ENCODE measurements at places on chromosomes 5 and 9.

DNA sequence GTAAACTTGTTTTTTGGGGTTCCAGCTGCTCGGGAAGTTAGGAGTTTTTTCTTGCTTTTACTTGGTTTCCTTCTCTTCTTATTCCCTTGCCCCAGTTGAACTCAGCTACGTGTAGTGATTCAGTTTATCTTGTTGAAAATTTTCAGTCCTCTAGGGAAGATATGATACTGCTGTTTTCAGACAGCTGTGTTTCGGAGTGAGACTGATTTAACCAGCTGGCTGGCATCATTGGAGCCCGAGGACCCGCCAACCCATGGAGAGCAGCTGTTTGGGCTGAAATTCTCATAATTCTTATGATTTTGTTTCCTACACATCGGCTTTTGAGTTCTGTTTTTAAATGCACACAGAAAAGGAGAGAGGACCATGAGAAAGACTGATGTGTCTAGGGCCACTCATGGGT is 271.5 kb downstream of the NR3C1 start:
- no peak for DNase-seq

- DNase-seq: no peak
These were observed 3.4 kb downstream of the EPB41L4B start for GRCh38 chr9:109317311-109317978.

DNA sequence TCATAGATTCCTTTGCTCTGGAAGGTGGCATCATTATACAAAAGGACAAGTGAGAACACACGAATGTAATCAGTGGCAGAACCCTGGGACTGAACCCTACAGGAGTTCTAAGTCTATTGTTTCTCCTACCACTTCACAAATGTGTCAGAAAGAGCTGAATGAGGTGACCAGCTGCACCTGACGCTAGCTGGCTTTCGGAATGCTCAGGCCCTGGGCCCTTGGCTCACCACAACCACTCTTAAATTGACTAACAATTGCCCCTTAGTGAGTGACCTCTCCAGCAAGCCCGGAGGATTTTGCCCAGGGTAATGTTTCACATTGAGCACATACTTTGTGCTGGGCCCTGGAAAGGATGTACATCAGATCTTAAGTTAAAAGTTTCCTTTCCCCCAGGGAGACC is 41.2 kb upstream of the ABCA1 start:
- no peak for DNase-seq

- no peak for DNase-seq
These were observed 255.2 kb downstream of the DEPDC1B start for GRCh38 chr5:60444661-60445360.

- DNase-seq: no peak
These were observed 18.3 kb upstream of the NEK6 start for GRCh38 chr9:124239249-124240073.
